T-cell (primary cell): ENCODE measurements at places on chromosomes 1 and 21.

DNA sequence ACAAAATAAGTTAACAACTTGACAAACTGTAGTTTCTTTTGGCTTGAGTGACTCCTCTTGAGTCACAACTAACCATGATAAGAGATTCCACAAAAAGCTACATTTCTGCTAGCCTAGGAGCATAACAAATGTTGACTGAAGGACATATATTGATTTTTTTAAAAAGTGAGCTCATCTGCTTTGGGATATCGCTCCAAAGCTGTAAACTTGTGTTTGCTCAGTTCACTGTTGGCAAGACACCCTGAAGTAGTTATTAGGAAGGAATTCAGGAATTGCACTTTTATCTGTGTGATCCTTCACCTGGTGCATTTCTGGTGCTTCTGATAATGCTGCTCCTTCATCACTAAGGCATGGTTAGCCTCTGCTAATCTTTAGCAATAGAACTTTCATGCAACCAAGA lies 23.7 kb downstream of the RWDD3 start:
- no peak for DNase-seq

GRCh38 chr1:78070758-78071157 lies 25.0 kb downstream of the GIPC2 start:
- DNase-seq = no peak

GRCh38 chr21:46229133-46229922 lies 754 bp upstream of the LSS start:
- DNase-seq = no peak

- no peak for DNase-seq
Measured at GRCh38 chr1:18479454-18479853, 1.3 kb upstream of the KLHDC7A start.

DNA sequence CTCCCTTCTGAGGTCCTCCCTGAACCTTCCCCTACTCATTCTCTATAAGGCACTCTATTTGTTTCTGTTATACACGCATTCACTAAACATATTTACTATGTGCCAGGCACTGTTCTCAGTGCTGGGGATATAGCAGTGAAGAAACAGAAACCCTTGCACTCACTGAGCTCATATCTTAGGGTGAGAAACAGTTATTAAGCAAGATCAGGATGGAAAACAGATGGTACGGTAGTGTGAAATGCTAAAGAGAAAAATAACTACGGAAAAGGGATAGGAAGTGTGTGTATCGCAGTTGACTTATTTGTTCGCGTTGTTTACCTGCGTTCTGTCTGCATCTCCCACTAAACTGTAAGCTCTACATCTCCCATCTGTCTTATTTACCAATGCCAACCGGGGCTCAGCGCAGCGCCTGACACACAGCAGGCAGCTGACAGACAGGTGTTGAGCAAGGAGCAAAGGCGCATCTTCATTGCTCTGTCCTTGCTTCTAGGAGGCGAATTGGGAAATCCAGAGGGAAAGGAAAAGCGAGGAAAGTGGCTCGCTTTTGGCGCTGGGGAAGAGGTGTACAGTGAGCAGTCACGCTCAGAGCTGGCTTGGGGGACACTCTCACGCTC lies 572 bp downstream of the CYB5RL start:
- no peak for DNase-seq

GRCh38 chr1:179263121-179263520 lies 30.5 kb upstream of the SOAT1 start:
- no peak for DNase-seq

DNA sequence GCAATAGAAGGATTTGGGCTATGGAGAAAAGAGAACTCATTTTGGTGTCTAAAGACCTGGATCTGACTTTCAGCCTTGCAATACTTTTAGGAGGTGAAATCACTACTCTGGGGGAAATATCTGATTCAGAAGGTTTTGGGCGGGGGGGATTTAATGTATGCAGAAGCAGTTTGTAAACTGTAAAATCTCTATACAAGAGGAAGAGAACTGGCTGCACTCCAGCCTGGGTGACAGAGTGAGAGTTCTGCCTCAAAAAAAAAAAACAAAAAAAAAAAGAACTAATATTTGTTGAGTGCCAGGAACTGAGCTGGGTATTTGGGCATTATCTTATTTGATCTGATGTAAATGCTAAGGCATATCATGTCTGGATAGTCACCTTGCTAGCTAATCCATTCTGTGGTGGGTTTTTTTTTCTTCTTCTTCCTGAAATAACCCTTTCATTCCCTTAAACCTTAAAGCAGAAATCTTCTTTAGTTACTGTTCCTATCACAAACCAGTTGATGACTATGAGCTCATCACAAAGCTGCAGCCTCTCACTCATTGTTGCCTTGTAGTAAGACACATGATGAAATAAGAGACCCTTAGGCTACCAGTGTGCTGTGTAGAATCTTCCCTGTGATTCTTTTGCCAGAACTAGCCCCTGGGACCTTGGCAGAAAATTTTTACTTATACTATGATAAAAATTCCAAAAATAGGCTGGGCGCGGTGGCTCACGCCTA lies 35.6 kb upstream of the SLC16A1 start:
- no peak for DNase-seq
